ENCODE measurements at places on chromosomes 13 and 19.

DNA sequence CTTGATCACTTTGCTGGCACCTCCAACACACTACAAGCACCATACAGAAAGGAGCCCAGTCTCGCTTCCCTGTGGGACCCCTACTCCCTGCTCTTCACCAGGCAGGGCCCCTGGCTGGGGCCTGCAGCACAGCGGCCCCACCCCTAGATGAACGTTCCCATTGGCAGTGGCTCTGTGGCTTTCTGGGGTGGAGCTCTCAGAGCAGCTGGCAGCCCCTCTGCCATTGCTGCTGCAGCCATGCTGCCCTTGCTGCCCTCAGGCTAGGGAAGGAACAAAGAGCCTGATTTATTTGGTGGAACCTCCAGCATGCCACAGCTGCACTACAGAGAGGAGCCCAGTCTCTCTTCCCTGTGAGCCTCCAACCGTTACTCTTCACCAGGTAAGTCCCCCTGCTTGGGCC is 5.8 kb downstream of the SIGLEC6 start:
- DNase-seq, result no peak

GRCh38 chr19:38333245-38333644 is 2.4 kb upstream of the CATSPERG start:
- DNase-seq, result no peak

DNA sequence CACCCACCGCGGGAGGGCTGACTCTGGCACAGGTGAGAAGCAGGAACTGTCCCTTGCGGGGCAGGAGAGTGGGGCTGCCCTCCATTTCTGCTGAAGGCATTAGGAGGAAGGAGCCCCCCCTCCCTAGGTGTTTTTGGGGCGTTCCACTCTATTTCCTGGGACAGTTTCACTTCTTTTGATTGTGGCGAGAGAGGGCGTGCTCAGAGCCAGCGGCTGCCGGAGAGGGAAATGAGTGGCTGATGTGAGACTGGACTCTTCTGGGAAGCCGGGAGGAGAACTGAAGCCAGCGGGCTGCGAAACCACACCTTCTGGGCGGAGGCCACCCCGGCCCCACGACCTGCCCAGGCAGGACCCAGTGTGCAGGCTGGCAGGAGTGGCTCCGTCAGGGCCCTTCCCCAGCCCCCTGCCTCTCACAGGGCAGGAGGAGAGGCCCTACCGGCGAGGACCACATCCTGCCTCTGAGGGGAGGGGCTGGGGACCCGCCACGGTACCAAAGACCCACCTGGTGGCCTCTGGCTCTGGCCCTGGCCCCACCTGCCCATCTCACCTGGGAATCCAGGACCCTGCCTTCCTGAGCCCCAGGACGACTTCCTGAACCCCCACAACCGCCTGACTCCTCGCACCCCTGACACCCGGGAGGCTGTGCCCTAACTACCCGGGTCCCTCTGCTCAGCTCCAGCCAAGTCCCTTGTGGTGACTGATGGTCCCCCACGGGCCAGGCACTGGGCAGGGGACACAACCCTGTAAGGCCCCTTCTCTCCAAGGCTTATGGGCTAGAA is 25.9 kb downstream of the MPND start:
- no peak for DNase-seq

DNA sequence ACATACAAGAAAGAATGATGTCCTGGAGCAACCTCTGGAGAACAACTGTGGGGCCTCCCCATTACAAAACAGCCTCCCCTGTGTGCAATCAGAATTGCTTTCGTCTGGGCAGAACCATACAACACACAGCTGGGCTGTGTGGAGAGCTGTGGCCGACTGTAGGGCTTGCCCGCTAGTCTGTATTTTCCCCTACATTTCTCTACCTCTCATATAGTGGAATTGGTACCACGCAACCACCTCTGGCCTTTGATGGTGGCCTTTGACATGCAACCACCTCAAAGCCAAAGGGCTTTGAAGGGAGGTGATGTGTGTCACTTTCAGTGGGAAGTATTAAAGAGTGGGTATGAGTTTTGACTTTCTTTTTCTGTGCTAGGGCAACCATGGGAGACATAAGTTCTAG is 34.0 kb downstream of the GARRE1 start:
- DNase-seq, result no peak

DNA sequence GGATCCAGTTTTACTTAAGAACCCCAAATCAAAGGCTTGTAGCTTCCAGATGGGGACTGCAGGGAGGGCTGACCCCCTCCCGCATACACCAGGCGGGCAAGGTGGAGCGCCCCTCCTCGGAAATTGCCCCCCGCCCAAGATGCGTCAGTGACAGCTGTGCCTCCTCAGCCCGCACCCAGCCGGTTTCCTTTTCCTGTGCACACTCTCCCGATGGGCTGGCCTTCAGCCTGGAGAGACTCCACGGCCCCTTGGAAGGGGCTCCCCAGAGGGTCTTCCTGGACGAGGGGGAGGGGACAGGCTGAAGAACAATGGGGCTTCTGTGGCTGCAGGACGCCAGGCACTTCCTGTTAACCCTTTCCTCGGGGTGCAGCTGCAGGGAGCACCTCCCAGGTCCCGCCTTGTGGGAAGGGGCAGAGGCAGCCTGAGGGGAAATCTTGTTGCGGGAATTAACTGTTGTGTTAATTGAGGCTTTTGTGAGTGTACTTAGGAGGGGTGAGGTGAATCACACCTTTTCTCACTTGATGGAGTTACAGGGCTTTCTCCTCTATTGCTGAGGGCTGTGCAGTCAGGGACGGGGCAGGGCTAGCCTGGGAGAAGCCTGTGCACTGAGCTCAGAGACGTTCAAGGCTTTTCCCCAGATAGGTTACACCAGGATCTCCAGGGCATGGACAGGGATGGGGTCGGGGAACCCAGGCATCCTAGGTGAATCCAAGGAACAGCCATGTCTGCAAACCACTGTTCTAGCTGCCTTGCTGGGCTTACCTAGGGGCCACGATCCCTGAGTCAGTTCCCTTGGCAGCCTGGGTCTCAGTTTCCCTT is 14.3 kb downstream of the IER2 start:
- DNase-seq, result no peak

- no peak for DNase-seq
Measured at GRCh38 chr13:105979131-105980011, 556.1 kb downstream of the EFNB2 start.

- no peak for DNase-seq
Measured at GRCh38 chr19:8324186-8325050, 3.1 kb downstream of the RPS28 start.

DNA sequence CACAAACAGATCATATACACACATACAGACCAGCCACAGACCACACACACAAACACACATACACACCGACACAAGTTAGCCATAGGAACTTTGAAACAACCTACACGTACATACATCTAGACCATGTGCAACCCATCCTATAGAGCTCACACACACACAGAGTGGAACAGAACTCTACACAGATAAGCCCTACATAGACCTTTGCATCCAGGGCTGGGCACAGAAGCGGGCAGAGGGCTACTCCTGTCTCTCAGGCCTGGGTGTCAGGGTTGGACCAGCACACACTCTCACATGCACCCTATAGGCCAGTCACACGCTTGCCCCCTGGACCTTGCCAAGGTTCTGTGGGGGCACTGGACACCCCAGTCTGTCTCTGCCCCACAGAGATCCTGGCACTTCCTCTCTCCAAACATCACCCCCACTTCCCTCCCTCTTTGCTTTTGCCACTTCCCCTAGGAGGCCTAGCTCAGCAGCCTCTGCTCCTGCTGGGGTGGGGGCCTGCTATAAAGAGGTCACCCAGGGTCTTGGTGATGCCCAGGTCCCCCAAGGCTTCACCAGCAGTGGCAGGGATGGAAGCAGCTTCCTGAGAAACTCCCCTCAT is 5.8 kb upstream of the JUNB start:
- DNase-seq, result no peak

- no peak for DNase-seq
Measured at GRCh38 chr13:104816726-104817125, 1718.7 kb downstream of the EFNB2 start.

GRCh38 chr19:35117116-35117515 is 1.5 kb downstream of the FXYD3 start:
- DNase-seq, result no peak

GRCh38 chr19:5654931-5655330 is 25.4 kb downstream of the MICOS13 start:
- no peak for DNase-seq

DNA sequence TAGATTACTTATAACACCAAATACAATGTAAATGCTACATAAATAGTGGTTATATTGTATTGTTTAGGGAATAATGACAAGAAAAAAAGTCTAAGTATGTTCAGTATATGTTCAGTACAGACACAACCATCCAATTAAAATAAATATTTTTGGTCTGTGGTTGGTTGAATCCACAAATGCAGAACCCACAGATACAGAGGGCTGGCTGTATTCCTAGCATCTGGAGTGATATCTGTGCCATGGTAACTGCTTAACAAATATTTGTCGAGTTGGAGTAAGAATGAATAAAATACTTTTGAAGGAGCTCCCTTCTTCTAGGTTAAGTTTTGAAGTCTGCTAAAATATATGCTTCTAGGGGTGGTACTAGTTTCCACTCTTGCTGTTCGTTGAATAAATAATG is 241.0 kb downstream of the KLF5 start:
- peak; percentile 13 for DNase-seq

- DNase-seq, result no peak
Measured at GRCh38 chr19:2717638-2718541, 3.3 kb downstream of the DIRAS1 start.

DNA sequence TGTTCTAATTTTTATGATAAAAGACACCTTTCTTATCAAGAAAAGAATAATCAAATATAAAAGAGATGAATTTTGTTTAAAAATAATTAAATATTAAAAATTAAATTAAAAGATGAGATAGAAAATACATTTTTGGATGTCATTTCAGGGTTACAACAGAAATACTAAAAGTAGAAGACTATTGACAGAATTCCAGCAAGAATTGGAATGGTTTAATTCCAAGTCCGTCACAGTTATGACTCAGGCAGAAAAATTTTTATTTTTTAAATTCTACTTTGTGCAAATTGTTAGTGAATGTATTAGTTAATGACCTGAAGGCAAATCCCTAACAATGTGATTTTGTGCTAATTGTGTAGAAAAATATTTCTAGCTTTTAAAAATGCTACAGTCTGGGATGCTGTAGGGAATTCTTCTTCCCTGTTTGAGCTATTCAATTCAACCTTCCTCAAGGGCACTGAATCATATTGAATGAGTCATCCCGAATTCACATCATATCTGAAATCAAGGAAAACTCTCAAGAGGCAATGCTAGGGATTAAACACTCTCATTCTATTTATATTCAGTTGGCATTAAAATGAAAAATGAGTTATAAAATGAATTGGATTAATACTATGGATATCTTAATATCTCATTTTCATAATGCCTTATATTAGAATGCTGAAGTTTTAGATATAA is 633.5 kb upstream of the ATXN8OS start:
- no peak for DNase-seq

GRCh38 chr19:50713556-50714236 is 5.9 kb downstream of the SHANK1 start:
- no peak for DNase-seq

DNA sequence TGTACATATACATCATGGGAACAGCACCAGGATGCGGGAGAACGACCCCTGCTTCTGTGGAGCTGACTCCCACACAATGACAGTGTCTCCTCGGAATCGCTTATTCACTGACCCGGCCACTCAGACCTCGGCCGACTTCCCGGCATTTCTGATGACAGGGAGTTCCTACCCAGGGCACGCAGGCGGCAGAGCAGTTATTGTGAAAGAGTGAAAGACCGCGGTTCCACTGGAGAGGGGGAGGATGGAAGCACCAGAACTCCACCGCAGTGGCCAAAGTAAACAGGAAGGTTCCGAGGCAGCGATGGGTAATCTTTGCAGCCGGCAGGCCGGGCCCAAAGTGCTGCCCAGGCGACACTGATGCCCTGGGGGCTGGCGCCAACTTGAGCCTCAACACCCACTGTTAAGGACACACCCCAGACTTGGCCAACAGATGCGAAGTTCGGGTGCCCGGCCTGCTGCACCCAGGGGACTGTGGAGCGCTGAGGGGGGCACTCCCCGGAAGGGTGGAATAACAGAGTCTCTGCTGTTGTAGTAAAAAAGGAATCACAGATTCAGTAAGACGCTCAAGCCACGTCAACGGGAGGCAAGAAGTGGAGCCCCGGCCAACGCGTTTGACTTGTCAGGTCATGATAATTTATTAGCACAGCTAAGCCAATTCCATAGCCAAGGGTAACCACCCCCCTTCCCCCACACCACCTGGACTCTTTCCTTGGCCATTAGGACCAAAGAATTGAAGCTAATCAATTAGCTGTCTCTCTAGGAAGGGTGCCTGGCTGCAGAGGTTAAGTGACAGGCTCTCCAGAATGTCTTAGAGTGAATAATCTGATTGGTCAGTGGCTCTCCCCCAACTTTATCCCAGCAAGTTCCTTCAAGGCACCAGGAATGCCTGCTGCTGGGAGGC is 5.8 kb downstream of the MLLT1 start:
- DNase-seq, result no peak

DNA sequence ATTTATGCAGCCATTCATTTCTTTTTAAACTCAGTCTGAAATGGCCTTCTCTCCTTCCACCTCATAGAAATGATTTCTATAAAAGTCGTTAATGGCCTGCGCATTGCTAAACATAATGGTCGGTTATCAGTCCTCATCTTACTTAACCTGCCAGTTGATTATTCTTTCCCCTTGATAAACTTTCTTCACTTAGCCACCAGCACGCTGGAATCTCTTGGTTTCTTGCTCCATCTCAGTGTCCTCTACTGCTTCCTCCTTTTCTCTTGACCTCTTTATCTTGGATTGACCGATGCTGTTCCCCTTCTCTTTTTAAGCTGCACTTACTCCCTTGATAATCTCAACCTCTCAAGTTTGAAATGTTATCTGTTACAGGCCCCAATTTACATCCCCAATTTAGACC is 12.2 kb upstream of the CLC start:
- DNase-seq, result no peak

GRCh38 chr13:45374917-45375316 is 33.9 kb upstream of the TPT1 start:
- DNase-seq, result no peak

DNA sequence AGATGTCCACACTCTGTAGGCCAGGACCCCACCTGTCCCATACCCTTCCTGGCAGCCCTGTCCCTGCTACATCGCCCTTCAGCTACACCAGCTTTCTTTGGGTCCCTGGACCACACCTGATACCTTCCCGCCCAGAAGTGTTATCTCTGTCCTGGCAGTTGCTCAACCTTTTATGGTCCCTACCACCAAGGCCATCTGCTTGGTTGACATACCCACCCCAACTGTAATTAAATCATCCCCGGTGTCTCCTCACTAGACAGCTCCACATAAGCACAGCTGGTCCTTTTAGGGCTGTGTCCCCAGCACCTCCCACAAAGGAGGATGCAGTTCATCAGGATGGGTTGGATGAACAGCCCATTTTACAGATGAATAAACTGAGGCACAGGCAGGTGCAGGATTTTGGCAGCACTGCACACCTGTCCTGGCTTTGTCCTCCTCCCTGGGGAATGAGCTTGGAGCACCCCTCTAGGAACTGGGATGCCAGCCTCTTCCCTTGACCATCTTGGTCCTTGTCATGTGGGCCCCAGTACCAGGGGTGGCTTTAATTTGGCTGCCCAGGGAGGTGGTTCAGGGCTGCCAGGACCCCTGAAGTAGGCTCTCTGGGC is 12.9 kb downstream of the NACC1 start:
- no peak for DNase-seq

DNA sequence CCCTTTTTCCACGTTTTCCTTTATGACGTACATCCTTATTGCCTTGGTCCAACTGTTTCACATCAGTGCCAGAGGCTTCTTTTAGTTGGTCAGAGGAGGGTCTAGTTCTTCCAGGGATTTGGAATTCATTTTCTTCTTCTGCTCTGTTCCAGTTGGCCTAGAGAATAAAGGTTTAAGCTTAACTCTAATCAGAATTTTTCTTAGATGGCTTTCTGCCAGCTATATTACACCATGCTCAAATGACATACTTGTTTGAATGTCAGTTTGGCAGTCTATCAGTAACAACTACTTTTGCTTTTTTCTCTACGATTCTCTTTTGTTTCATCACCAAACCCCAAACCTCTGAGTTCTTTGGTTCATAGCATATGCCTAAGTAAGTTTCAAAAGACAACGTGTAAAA is 16.8 kb downstream of the SPART start:
- no peak for DNase-seq

Measured in AG04450 (cell line).